ENCODE measurements at places on chromosomes 12 and 14. TPM values are rescaled to one million over a fixed set of nuclear protein-coding genes. Genes with fewer than 3 reads are reported as not detected.

Gene INHBC
- total RNA-seq, result not detected

Gene RBP5
- 74.6 TPM for total RNA-seq

Gene SCYL2
- total RNA-seq, result 41.7 TPM

Gene SCN8A
- total RNA-seq, result 1.4 TPM

Gene TAS2R14
- 3.9 TPM for total RNA-seq

Gene KRT83
- total RNA-seq, result not detected

Gene SMIM41
- 0.31 TPM for total RNA-seq

- no peak for DNase-seq
Observed at GRCh38 chr12:21801522-21802288, 27.2 kb upstream of the KCNJ8 start.

DNA sequence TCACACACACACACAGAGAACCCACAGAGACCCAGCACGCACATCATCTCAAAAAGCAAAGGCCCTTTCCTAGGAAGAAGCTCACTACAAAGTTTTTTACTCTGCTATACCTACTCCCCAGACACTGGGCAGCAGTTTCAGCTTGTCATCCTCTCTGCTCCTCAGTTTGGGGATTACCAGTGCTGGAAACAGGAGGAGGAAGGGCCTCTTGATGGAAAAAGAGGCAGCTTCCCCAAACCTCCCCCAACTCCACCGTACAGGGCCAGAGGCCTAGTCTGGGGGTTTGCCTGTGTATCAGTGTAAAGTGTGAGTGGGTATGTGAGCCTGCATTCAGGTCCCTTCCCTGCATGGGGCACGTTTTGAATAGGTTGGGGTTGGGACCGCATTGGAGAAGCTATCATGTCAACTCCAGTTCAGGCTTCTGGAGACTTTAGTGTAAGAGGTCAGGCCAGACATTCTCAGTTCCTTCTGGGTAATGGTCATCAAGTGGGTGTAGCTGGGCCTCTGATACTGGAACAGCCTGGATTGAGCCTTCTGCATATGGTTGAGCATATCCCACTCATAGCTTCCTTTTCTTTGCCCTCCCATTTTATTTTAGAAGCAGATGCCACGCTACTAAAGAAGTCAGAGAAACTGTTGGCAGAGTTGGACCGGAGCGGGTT is 1.2 kb downstream of the REM2 start:
- DNase-seq, result no peak

- DNase-seq, result no peak
Observed at GRCh38 chr12:97939156-97939555, 476.6 kb downstream of the RMST start.

DNA sequence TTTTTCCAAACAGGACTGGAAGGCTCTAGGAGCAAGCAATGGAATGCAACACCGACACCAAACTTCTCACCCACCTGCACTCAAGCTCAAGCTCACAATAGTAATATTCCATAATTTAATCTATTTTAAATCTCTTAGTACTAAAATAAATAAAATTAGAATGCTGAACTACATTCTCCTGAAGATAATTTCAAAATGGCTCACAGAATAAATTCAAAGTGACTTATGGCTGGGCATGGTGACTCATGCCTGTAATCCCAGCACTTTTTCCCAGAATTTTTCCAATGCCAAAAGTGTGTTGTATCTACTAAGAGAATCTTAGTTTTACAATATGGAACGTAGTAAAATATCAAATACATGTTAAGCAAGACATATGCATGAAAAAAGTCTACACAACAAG is 31.5 kb downstream of the DUSP16 start:
- no peak for DNase-seq

DNA sequence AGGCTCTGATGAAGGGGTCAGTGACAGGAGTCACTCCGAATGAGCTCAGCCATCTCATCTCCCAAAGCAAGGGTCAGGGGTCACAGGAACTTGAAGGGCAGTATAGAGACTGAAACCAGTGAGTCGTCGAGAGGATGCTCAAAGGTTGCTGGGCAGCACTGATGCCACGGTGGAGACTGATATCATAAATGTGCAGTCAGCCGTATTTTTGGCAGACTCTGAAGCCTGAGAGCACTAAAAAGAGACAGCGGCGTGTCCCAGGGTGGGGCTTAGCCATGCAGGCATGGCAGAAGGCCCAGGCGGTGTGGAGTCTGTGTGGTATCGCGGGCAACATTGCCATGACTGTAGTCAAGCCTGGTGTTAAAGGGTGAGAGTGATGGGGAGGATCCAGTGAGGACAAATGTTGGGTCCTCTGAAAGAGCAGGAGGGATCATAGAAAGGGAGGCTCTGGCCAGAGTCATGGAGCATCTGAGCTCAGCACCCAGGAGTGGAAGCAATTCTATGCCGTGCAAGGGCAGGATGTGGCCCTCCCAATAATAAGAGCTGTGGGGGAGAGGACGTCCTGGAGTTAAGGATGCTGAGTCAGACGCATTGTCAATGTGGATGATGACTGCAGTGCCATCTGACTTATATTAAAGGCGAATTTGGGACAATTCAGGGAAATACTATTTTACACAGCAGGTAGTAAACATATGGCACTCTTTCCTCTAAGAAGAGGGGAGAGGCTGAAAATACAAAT is 241.2 kb upstream of the FKBP4 start:
- no peak for DNase-seq

GRCh38 chr12:21725731-21726130 is 48.8 kb downstream of the KCNJ8 start:
- no peak for DNase-seq

DNA sequence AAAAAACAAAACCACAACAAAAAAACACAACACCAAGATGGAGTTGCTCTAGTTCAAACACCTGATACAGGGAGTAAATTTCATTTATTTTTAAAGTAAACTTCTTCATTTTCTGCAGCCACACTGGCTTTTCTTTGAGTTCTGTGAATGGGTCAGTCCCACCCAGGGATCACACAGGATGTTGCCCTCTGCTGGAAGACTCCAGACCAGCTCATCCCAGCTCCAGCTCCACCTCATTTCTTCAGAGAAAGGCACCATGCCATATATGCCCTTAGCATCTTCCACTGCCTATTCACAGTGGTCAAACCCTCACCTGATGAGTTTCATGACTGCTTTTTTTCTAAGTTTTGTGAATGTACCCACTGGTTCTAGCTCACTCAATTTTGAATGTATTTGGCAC is 8.0 kb downstream of the GLIPR1 start:
- DNase-seq, result no peak

DNA sequence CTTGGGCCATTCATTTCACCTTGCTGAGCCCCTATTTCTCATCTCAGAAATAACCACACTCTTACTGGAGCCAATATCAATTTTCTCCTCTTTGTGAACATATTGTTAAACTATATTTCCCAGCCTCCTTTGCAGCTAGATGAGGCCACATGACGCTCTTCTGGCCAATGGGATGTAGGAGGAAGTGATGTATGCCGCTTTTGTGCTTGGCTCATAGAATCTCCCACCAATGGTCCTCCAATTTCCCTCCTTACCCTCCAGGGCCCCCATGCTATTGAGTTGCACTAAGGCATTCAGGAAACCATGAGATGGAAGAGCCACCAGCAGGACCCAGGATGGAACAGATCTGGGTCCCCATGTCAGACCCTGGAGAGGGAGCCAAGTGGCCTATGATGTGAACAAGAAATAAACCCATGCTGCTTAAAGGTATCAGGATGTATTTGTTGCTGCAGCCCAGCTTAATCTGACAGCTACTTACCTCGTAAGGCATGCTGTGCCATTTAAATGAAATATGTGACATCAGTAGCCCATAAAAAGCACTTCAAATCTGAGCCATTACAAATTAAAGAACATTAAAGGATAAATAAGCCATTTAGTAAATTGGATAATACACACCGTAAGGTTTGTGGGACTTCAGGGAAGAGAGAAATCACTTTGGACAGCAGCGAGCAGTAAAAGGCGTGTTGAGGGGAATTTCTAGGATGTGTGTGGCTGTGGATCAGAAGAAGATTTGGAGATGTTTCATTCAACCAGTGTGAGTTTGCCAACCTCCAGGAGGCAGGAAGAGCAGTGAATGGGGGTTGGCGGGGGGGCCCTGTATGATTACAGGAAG is 24.4 kb upstream of the BDKRB2 start:
- DNase-seq, result no peak

DNA sequence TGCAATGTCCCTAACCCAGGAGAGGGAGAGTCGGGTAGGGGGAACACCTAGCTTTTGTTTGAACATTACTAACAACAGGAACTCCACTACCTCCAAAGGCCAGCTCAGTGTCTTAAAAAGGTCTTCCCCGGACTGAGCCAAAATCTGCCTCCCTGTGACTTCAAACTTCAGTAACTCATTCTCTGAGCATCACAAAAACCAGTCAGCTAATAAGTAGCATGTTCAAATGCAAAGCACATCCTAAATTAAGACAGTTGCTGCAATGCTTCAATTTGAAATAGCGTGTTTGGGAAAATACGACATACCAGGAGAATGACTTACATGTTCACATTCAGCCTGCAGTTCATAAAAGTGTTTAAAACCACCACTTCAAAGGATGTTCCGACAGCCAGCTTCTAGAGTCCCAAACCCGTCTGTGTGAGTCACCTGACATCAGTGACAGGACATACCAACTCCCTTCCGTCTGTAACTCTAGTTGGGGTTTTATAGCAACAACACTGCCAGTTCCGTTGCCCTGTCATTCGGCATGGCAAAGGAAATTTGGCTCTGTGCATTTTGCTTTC is 13.0 kb downstream of the ZFP36L1 start:
- DNase-seq, result peak; percentile 18

DNA sequence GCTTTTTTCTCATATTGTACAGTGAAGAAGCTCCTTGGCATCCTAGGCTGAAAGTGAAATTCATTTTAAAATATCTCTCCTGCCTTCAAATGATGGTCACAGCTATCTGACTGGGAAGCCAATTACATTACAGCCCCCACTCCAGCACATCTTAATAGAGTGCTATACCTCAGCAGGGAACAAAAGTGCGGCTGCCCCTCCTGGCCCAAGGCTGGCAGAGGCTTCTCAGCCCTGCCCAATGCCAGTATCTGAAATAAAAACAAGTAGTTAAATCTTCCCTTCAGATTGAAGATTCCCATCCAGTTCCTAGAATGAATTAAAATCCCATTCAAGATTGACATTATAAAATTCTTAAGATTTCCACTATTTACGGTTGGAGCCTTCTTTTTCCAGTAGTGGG is 54.9 kb upstream of the GNG2 start:
- no peak for DNase-seq

- no peak for DNase-seq
Observed at GRCh38 chr12:92615086-92615485, 87.7 kb upstream of the PLEKHG7 start.

- no peak for DNase-seq
Observed at GRCh38 chr12:45350861-45351260, 135.0 kb downstream of the ANO6 start.

- no peak for DNase-seq
Observed at GRCh38 chr12:50537538-50537919, 32.7 kb downstream of the DIP2B start.

DNA sequence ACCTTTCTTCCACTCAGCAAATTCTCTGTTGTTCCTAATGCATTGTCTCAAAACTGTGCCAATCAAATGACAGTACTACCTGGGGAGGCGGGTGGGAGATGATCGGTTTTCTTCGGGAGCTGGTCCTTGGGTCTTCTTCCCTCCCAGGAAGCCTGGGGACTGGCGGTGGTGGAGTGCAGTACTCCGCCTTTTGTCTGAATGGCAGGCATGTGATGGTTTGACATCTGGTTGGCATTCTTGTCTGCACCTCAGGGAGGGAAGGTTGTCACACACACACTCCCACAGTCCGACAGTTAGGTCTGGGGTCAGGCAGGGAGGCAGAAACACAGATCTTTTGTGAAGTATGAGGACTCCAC is 114.8 kb downstream of the SNAPC1 start:
- DNase-seq, result no peak

Data from kidney (tissue), 22 donors.